CD4-positive, alpha-beta T cell treated with Interleukin-4 for 1 hour (primary cell): ENCODE measurements at places on chromosomes 1 and 21.

GRCh38 chr1:53949023-53949990, 3.2 kb downstream of the LRRC42 start:
- no peak for DNase-seq

GRCh38 chr1:44829506-44830384, 13.3 kb downstream of the PTCH2 start:
- DNase-seq, result no peak

- DNase-seq, result no peak
These were observed 160.8 kb downstream of the VAV3 start for GRCh38 chr1:107804134-107804533.

- peak; percentile 72 for DNase-seq
These were observed at the start of gene DENND2D for GRCh38 chr1:111199881-111200801. DENND2D (minus strand) TSS chr1:111200646; CDS start chr1:111200459, 187 bp downstream.

- DNase-seq, result peak; percentile 6
These were observed 42.5 kb downstream of the CNST start for GRCh38 chr1:246608616-246609376.

DNA sequence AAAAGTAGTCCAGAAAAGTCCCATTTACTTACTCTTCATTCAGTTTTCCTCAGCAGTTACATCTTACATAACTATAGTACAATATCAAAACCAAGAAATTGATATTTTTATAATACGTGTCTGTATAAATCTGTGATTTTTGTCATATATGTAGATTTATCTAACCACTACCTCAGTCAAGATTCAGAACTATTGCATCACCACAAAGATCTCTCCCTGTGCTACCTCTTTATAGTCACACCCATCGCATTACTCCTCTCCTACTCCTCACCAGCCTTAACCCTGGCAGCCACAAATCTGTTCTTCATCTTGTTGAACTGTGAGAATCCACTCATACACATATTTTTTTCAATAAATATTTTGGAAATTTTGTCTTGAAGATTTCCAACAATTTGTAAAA, 72.5 kb downstream of the RALGPS2 start:
- no peak for DNase-seq

DNA sequence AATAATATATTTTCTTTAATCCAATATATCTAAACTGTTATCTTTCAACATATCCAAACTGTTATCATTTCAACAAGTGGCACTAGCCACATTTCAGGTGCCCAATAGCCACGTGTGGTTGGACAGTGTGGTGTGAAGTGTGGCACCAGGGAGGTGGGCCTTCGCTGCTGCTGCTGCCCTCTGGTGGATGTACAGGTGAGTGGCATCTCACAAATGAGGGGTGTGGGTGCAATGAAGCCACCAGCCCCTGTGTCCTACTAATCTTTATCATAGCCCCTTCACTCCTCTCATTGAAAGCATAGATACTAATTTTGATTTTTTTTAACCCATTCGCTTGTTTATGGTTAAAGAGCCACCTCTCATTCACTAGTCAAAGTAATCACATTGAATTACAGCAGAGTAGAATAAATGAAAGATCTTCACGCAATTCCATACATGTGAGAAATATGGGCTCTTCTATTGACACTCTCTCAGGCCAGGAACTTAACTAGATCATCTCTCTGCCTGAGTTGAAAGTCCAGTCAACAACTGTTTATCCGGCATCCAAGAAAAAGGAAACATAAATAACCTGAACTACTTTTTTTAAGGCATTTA, 499.2 kb downstream of the OMA1 start:
- no peak for DNase-seq

DNA sequence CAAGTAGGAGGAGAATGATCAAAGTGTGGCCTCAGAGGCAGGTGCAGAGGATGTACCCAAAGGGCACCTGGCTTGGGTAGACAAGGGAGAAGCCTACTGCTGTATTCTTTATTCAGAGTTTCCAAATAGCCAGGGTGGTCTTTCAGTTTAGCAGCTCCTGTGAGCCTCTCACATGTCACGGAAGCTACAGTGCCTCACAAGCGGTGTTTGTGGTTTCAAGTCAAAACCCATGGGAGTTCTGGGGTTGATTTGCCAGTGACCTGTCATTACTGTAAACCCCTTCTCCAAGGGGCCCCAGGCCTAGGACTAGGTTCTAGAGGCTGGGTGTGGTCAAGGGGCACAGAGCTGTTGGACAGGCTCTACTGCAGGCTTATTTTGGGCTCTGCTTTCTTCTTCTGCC, 10.2 kb upstream of the IL10 start:
- no peak for DNase-seq

- no peak for DNase-seq
These were observed 23.5 kb downstream of the RNF223 start for GRCh38 chr1:1050577-1051052.
